CD4-positive, alpha-beta memory T cell (primary cell): ENCODE measurements at places on chromosomes 6 and 20. TPM values are rescaled to one million over a fixed set of nuclear protein-coding genes. Genes with fewer than 3 reads are reported as not detected.

- no peak for DNase-seq
- H3K36me3 ChIP-seq, result no peaks in the 10 kb centered on the region
- no peak overlapping the region for H3K4me3 ChIP-seq
- H3K27ac ChIP-seq, result no peak overlapping the region
- no peaks in the 10 kb centered on the region for H3K27me3 ChIP-seq
- H3K4me1 ChIP-seq, result no peaks in the 10 kb centered on the region
These were observed 289.2 kb downstream of the CD83 start for GRCh38 chr6:14406614-14407331.

GRIK2 gene
- polyA plus RNA-seq, result not detected

ETV7 gene
- polyA plus RNA-seq, result 0.67 TPM

DNA sequence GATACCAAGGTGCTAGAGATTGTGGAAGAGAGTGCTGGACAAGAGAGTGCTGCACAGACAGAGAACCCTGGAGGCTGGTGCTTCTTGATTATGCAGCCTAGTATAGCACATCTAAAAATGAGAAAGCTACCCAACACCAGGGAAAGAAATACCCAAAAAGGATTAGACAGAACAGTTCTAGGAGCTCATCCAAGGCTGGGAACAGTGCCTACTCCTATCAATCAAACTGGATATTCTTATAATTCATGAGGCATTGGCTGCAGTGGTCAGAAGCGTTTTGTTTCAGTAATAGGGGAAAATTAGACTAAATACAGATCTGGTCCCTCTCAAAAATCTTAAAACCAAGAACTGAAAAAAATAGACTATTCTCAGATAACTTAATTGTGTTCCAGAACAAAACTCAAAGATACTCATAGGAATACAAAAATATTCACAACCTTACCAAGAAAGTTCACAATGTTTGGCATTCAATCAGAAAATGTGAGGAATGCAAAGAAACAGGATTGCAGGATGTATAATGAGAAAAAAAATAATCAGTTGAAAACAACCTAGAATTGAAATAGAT lies 222.9 kb downstream of the EPHA7 start:
- no peaks in the 10 kb centered on the region for H3K36me3 ChIP-seq
- H3K4me3 ChIP-seq, result no peak overlapping the region
- no peak for DNase-seq
- H3K27ac ChIP-seq, result no peak overlapping the region

DNA sequence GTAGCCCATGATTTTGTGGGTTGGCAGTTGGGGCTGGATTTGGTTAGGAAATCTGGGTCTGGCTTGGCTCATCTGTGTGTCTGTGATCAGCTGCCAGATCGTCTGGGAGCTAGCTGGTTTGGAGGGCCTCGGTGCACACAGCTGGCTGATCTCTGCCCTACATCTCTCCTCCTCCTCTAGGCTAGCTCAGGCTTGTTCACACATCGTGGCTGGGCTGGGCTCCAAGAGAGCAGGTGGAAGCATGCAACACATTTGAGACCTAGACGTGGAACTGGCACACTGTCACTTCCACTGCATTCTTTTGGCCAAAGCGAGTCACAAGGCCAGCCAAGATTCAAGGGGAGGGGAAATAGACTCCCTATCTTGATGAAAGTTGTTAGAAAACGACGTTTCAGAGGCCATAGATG lies 15.9 kb downstream of the NDUFAF5 start:
- H3K27ac ChIP-seq, result no peak overlapping the region
- no peak overlapping the region for H3K4me3 ChIP-seq
- no peaks in the 10 kb centered on the region for H3K4me1 ChIP-seq

- DNase-seq, result no peak
- H3K4me3 ChIP-seq, result no peak overlapping the region
- no peaks in the 10 kb centered on the region for H3K4me1 ChIP-seq
- no peaks in the 10 kb centered on the region for H3K36me3 ChIP-seq
These were observed 130.4 kb downstream of the FNDC1 start for GRCh38 chr6:159299566-159299965.

GRCh38 chr6:22807818-22808217 lies 238.5 kb downstream of the HDGFL1 start:
- H3K27me3 ChIP-seq, result no peaks in the 10 kb centered on the region
- H3K27ac ChIP-seq, result no peak overlapping the region
- H3K36me3 ChIP-seq, result no peaks in the 10 kb centered on the region
- no peak overlapping the region for H3K4me3 ChIP-seq

- H3K4me3 ChIP-seq, result no peak overlapping the region
- H3K4me1 ChIP-seq, result no peaks in the 10 kb centered on the region
- H3K36me3 ChIP-seq, result no peaks in the 10 kb centered on the region
- no peak overlapping the region for H3K27ac ChIP-seq
- DNase-seq, result no peak
- H3K27me3 ChIP-seq, result no peaks in the 10 kb centered on the region
These were observed 462.9 kb upstream of the JAG1 start for GRCh38 chr20:11136691-11137090.

GRCh38 chr20:39066471-39067242 lies 104.5 kb downstream of the DHX35 start:
- H3K4me3 ChIP-seq, result no peak overlapping the region
- H3K27ac ChIP-seq, result no peak overlapping the region
- H3K36me3 ChIP-seq, result no peaks in the 10 kb centered on the region
- no peak for DNase-seq
- no peaks in the 10 kb centered on the region for H3K4me1 ChIP-seq
